ENCODE measurements at places on chromosomes 1 and 21. TPM values are rescaled to one million over a fixed set of nuclear protein-coding genes. Genes with fewer than 3 reads are reported as not detected.

Gene NAV1
- total RNA-seq, result 3.1 TPM

Gene OR2AK2
- 0.25 TPM for total RNA-seq

Gene MPL
- total RNA-seq, result not detected

Gene BNIPL
- 3.1 TPM for total RNA-seq

Gene PSMB4
- 318 TPM for total RNA-seq

Gene KNCN
- total RNA-seq, result not detected

Gene PATJ
- 21.5 TPM for total RNA-seq

Gene ADAMTS5
- total RNA-seq, result not detected

Gene AGT
- not detected for total RNA-seq

Gene SGIP1
- not detected for total RNA-seq

Gene RNU1-3
- 1,722 TPM for total RNA-seq

Gene BRDT
- total RNA-seq, result not detected

Gene ZFP69B
- total RNA-seq, result 1.6 TPM

Gene NES
- not detected for total RNA-seq

Gene KRTAP23-1
- total RNA-seq, result not detected

Gene TRNP1
- not detected for total RNA-seq

Gene NUP210L
- 0.11 TPM for total RNA-seq

Gene LDLRAD1
- not detected for total RNA-seq

Gene NTMT2
- total RNA-seq, result not detected

Gene INTS11
- total RNA-seq, result 142 TPM

DNA sequence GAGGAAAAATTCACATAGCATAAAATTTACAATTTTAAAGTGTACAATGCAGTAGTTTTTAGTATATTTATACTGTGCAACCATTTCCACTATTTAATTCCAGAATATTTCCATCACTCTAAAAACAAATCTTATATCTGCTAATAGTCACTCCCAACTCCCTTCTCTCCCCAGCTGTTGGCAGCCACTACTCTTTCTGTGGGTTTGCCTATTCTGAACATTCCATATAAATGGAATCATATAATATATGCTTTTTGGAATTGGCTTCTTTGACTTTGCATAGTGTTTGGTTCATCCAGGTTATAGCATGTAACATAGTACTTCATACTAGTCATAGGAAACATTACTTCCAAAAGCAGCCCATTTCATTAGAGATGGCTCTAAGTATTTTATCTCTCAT lies 25.0 kb upstream of the TMEM39B start:
- DNase-seq, result no peak

DNA sequence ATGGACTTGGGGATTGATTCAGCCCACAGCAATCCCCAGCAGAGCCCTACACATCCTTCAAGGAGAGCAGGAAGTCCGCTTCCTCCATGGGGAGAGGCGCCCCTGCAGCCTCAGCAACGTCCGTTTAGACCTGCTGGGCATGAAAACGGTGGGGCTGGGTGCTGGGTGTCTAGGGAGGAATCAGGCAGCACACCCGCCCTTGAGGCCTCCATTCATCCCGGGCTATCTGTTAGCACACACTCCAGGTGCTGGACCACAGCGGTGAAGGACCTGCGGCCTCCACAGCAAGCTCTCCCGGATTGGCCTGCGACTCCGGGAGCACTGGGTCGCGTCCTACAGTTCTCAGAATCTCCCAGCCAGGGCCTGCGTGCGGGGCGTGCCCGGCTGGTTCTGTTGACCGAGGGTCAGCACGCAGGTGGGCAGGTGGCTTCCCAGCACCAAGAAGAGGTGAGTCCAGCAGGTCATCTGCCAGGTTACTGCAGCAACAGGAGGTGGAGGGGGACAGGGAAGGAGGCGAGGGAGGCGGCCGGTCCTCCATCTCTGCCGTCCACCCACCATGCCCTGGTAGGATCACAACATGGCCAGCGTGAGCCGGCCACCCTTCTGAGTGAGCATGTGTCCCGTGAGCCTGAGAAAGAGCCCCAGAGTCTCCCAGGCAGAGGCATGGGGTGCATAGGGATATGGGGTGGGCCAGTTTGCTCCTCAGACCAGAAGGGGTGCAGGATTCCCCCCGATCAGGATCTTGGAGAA lies 96.6 kb downstream of the RIPK4 start:
- no peak for DNase-seq

DNA sequence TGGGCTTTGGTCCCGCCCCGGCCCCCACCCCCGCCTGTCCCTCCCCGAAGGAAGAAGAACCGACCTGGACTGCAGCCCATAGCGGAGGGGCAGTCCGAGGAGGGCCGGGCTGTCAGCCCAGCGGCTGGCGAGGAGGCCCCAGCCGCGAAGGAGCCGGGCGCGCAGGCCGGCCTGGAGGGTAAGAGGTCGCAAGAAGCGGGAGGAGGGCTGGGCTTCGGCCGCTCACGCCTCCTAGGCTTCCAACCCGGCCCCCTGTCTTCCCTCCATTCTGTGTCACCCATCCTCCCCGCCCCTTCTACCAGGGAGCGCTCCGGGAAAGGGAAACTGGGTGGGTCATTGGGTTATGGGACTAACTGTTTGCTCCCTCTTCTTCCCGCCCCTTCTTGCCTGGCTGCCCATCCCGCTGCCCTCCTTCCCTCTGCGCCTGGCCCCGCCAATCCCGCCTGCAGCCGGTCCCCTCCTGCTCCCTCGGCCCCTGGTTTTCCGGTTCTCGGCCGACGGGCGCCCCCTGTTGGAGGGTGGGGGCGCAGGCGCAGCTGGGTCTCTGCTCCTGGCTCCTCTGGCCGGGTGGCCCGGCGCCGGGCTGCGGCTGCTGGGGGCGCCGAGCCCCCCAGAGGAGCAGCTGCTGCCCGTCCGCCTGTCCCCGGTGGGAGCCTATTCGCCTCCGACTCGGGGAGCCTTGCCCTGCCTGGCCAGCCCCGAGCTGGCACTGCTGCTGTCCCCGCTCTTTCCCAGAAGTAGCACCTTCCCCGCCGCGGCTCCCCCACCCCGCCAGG lies 2.4 kb downstream of the RUSC1 start:
- peak; percentile 89 for DNase-seq

- DNase-seq, result no peak
Measured at GRCh38 chr1:175216444-175216843, 23.9 kb upstream of the KIAA0040 start.

- DNase-seq, result no peak
Measured at GRCh38 chr1:116879478-116880133, 30.1 kb upstream of the PTGFRN start.

- DNase-seq, result no peak
Measured at GRCh38 chr1:204442376-204443259, 31.0 kb upstream of the PPP1R15B start.

- DNase-seq, result peak; percentile 40
Measured at GRCh38 chr1:86774305-86775295, 70.2 kb downstream of the SH3GLB1 start.

DNA sequence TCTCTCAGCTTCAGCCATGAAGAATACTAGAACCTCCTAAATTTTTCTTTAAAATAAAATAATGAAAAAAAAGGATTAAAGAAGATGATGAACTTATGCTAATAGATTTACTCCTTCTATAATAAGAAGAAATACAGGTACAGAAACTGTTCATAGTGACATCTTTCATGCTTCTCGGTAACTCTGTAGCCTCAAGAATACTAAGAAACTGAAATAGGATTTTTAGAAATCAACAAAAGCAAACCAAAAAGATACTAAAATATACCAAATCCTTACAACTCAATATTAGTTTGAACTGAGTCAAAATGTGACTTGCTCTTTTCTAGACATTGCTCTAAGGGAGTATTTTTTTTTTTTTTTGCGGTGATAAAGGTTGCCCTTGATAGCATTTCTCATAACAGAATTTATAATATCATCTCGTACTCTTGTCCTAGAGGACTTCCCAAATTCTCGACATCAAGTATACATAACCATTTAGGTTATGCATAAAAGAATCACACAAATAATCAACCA lies 42.8 kb downstream of the ZZZ3 start:
- DNase-seq, result no peak

GRCh38 chr1:202966006-202966898 lies 805 bp downstream of the CYB5R1 start:
- no peak for DNase-seq

DNA sequence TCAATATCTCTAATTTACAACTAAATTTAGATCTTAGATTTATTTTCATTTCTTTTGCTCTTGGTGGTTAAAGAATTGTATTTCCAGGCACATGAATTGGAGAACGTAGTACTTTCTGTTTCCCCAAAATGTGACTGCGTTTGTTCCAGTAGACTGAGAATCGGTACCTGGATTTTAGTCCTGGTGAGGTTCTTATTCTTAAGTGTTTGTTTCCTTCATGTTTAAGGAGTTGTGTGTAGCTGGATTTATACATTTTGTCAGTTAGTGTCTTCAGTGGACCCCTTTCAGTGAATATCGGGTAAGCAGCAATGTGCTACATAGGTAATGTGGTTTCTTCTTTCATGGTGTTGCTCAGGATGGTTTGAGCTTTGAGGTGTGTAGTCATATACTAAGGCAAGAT lies 6.8 kb downstream of the MIER1 start:
- no peak for DNase-seq

- DNase-seq, result peak; percentile 62
Measured at GRCh38 chr1:15046487-15047165, 106.9 kb upstream of the TMEM51 start.

- peak; percentile 63 for DNase-seq
Measured at GRCh38 chr1:150578272-150579109, 919 bp downstream of the MCL1 start.

DNA sequence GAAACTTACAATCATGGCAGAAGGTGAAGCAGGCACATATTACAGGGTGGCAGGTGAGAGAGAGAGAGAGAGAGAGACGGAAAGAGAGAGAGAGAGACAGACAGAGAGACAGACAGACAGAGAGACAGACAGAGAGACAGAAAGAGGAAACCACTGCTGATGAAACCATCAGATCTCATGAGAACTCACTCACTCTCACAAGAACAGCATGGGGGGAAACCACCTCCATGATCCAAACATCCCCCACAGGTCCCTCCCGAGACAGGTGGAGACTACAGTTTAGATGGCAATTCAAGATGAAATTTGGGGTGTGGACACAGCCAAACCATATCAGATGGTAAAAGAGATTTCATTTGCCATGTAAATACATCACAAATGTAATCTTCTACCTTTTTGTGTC lies 708.1 kb downstream of the MRPL39 start:
- DNase-seq, result no peak

- peak; percentile 43 for DNase-seq
Measured at GRCh38 chr21:37367703-37368540, 1.3 kb downstream of the DYRK1A start.

DNA sequence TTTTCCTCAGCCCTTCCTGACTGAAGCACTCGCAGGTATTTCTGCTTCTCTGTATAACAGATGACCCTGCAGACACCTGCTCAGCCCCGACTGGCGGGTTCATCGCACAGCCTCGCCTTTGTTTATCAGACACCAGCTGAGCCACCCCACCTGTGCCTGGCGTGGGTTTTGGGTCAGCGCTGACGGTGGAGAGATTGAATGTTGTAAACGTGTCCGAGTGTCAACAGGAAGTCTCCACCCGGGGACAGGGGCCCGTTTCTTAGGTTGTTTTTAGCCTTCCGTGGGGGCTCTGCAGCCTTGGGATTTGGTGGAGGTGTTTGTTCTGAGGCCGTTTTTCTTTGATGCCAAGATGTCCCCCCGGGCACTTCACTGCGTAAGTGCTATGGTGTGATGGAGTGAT lies 60.1 kb downstream of the COL18A1 start:
- no peak for DNase-seq

GRCh38 chr1:94314222-94314858 lies 77.0 kb upstream of the ARHGAP29 start:
- no peak for DNase-seq

DNA sequence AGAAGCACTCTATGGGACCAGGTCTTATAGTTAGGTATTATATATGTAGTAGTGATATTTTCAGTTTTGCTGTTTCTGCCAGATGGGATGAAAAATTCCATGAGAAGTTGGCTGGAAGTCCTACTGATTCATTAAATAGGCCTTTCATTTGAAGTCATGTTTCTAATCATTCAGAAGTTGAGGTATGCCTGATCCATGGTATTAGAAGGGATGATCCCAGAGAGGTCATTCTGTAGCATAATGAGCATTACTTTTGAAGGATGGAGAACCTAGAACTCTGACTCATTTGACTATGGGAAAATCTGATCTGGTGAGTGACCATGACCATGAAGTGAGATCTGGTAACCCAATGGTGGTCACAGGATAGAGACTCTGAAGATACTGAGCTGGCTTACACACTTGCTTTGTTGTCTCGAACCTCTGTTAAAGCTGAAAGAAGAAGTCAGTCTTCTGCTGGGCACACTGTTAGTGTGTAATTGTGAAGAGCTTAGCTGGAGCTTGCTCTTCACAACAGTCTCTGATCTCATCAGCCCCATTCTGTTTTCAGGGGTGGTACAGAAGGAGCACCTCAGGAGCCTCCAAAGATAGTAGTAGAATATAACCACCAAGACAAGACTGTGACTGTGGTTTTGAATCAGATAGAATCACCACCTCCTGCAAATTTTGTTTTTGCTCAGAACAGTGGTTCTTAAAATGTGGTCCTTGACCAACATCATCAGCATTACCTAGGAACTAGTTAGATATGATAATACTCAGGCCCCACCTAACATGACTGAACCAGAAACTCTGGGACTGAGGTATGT lies 9.0 kb downstream of the MGST3 start:
- no peak for DNase-seq

- DNase-seq, result no peak
Measured at GRCh38 chr1:180680558-180681144, 48.8 kb downstream of the XPR1 start.

DNA sequence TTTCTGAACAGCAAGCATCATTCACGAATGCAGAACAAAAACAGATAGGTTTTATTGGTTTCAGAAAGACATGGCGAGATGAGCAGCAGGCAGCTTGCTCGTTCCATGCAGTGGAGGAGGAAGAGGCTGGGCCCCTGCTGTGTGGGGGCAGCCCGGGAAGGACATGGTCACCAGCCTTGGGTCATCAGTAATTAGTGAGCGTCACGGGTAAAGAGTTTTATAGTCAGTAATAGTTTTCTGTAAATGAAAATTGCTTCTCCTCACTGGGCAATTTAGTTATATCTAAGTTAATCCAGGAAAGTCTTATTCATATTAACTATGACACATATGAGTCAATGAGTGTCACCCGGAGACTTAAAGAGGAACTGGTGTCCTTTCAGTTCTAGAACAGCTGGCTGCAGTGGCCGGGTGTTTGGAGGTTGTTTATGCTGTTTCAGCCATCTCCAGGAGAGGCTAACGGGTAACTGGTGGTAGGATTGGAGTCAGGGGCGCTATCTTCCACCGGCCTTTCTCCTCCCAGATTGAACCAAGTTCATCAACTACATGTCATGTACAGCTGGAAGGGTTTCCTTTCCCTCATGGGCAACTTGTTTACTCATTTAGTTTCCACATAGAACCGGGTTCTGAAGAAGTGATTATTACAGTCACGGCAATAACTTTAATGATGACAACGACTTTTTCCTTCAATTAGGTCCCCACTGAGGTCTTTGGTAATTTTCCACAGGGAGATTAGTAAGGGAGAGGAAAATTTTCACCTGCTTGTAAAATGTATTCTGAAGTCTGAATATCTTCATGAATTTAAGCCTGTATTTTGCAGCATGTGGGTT lies 34.6 kb upstream of the SLC45A1 start:
- peak; percentile 41 for DNase-seq

DNA sequence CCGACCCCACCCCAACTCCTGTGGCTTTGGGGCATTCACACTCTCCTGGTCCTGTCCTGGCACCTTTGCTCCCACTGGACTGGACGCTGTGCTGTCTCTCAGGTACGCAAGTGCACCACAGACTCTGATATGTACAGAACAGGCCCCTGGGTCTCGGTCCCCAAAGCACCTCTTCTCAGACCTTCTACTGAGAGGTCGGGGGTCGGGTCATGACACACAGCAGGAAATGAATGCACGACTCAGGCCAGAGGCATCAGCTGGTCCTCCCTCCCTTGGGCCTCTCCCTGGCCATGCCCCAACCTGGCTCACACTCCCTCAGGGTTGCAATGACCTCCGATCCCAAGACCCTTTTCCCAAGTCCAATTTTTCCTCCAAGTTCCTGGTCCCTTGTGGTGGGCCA lies 1.8 kb upstream of the KRTAP10-12 start:
- no peak for DNase-seq

Data from activated naive CD4-positive, alpha-beta T cell treated with anti-CD3 and anti-CD28 coated beads, Interleukin-2, amount 50 U/mL, for 72 hours (primary cell).